ENCODE measurements at places on chromosomes 5 and 9. TPM values are rescaled to one million over a fixed set of nuclear protein-coding genes. Genes with fewer than 3 reads are reported as not detected.

The FOXD4L3 gene
- under 0.01 TPM for total RNA-seq

GRCh38 chr9:82327641-82328040 is 339.1 kb downstream of the SPATA31D1 start:
- DNase-seq, result no peak

The JAKMIP2 gene
- 8.6 TPM for total RNA-seq

The DOCK2 gene
- total RNA-seq, result 167 TPM

DNA sequence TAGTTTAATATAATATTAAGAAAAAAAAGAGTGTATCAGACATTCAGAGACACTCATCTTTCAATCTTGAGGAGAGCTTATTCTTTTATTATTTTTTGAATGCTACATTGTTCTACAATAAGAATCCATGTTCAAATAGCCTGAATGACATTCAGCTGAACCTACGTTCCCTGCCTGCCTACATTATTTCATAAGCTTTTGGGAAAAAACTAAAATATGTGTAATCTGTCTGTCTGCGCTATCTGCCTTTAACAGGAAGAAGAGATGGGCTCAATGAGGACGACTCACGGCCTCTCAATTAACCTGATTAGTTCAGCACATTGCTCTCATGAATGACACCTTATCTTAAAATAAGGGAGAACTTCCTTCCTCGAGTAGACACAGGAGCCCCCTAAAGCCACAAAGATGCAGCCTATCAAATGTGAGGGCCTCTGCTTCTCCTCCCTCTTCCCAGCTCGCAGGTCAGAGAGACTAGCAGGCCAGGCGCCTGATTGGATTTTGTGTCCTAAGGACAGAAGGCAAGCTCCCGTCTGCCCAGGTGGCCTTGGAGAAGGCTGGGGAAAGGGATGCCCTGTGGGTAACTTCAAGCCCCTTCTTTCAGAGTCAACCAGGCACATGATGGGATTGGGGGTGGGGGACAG is 37.8 kb downstream of the EBF1 start:
- DNase-seq, result no peak

The SHC3 gene
- total RNA-seq, result 0.27 TPM

- DNase-seq, result peak; percentile 78
These were observed 23.6 kb upstream of the TNFSF8 start for GRCh38 chr9:114953959-114954358.

The F12 gene
- total RNA-seq, result 3.2 TPM
